ENCODE measurements at places on chromosomes 3 and 15.

DNA sequence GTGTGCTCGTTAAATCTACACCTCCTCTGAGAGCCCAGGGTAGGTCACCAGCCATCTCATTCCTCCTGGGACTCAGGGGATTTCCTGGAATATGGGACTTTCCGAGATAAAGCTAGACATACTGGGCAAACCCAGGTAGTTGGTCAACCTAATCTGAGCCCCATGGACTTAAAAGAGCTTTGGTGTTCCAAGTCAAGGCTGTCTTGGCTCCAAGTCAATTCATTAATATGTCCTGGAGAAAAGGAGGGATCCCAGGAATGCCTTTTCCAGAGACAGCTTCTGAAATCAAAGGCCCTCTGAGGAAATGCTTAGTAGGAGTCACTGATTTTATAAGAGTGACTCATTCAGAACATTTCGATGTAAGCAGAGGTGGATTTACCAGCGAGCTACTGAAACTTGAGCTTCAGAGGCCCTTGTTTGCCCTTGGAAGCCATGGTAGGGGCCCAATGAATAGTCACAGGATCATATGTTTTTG, 137.3 kb upstream of the UBE2E1 start:
- no peak for DNase-seq

GRCh38 chr3:139846729-139847128, 88.3 kb upstream of the CLSTN2 start:
- DNase-seq = peak; percentile 83

DNA sequence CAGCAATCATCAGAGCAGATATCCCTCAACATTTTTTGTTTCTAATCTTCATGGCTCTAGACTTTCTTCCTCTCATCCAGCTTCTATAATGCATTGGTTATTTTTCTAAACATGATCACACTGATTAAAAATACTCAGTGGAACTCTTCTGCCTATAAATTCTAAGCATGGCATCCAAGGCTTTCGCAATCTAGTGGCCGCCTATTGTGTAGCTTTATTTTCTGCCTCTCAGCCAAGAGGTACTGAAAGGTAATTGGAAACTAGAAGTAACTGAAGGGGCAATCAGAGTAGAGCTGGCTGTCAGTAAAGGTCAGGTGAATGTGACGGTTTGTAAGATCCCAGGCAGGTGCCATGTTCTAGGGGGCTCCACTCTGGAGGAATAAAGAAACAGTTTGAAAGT, 33.4 kb downstream of the OXSM start:
- DNase-seq = no peak

GRCh38 chr15:53445531-53445930, 313.9 kb downstream of the WDR72 start:
- DNase-seq = no peak

DNA sequence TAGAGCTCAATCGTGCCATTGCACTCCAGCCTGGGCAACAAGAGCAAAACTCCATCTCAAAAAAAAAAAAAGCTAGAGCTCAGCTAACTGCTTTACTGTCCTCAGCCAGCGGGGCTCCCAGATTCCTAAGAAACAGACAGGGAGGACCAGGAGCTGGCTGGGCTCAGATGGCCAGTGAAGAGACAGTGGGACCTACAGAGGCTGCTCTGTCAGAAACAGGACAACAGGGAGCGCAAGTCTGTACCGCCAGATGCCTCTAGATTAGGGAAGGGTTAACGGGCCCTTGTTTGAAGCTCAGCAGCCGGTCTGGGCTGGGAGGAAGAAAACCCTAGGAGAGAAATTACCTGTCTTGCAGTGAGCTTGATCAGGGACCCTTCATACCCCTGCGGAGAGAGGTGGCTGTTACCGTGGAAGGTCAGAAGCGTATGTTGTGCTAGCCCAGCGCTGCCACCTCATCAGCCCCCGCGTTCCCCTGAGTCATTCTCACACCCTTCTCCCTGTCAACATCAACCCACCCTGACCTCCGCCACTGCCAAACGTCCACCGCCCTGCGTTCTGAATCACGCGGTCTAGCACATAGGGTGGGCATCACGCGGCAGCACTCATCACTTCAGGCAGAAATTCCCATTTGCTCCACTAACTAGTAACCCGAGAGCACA, 25.3 kb downstream of the RBPMS2 start:
- DNase-seq = no peak

DNA sequence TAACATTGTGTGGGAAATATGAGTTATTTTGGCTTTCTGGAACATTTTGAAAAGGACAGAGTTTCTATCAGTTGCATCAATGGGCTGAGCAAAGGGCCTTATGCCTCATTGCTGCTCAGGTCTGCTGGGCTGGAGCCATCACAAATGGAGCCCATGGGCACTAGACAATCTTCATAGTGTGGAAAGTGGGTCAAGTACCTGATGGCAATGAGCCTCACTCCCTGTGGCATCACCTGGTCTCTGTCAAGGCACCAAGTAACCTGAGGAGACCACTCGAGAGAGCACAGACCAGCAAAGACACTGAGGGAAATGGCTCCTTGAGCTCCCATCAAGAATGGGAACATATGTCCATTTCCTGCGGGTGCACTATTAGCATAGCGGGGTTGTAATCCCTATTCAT, 96.7 kb upstream of the PPP2R3A start:
- peak; percentile 46 for DNase-seq

DNA sequence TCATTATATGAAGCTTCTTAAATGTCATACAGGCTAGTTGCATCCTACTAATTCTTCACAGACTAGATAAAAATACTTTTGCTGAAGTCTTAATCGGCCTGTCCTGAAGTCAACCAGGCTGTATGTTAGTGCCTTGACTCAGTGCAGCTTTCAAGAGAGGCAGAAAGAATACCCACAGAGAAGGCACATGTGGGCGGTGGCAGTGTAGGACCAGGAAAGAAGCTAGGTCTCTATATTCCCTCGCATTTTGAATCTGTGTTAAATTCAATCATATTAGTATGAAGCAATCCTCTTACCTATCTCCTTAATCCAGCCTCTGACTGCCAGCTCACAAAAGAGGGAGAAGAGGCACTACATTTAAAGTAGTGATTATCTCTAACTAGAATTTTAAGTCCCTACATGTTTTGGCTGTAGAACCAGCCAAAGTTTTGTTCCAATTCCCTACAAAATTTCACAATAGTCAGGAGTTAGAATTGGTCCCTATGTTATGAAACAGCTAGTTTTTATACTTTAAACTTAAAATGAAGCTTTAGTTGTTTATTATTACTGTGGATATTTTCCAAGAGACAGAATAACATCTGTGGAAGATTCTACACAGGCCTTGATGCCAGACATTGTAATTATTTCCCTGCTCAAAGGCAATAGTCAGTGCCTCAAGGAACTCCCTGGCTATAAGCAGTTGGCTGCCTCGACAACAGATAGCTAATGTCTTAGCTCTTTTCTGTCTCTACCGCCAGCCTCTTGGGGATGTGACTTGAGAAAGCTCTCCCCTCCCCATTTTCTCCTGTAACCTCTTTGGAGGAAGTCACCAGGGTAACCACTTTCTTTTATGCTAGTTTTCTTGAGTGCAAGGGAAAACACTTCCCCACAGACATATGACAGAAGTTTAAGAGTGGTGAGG, 31.9 kb downstream of the CRTC3 start:
- no peak for DNase-seq

- peak; percentile 6 for DNase-seq
Measured at GRCh38 chr3:172279191-172279640, 169.0 kb downstream of the GHSR start.

- peak; percentile 8 for DNase-seq
Measured at GRCh38 chr3:161689584-161690298, 193.1 kb downstream of the OTOL1 start.

DNA sequence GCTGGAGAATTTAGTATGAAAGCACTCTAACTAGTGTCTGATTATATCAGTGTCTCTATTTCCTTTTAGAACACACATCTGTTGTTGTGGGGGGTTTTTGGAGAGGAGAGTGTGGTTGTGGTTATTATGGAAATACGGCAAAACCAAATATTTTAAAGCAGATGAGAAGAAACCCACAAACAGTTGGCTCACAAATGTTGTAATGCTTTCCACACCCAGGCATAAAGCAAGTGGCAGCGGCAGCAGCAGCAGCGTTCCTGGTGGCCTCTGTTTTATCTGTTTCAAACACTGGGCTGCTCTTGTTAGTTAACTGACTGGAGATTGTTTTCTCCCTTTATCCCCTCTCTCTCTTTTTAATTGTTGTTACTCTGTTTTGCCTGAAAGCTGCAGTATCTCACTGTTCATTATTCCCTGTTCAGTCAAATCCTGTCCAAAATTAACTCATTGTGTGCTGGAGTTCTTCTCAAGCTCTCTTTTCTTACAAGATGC, 1045.5 kb upstream of the NR2F2 start:
- DNase-seq = no peak

Data from NCI-H187 (cell line).